GM12865 (cell line): ENCODE measurements at places on chromosomes 13 and 19.

DNA sequence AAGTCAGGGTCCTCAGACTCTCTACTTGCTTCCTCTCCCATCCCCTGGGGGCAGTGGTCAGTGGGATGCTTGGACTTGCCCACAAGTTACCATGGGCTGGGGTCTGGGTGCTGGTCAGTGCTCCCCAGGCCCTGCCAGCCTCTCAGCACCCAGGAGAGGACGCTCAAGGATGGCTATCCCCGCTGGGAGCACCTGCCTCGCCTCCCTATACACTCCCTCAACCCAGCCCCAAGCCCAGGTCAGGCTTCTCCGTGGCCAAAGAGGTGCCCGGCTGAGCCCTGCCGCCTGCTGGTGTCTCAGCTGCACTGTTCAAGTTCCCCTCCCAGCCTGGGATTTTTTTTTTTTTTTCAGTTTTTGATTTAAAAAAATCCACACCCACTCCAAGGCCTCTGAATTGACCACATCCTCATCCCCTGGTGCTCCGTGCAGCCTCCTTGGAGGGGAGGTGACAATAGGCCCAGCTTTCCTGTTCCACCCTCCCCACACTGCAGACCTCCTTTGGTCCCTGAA, 10.8 kb downstream of the F2RL3 start:
- DNase-seq: peak; percentile 79

- no peak for DNase-seq
Measured at GRCh38 chr13:38686577-38687245, at the start of gene FREM2. TSS of gene FREM2 (plus strand) at chr13:38687077. CDS start at chr13:38687345, 268 bp downstream.

- peak; percentile 83 for DNase-seq
Measured at GRCh38 chr19:56111601-56112312, 9.3 kb downstream of the ZNF787 start.

DNA sequence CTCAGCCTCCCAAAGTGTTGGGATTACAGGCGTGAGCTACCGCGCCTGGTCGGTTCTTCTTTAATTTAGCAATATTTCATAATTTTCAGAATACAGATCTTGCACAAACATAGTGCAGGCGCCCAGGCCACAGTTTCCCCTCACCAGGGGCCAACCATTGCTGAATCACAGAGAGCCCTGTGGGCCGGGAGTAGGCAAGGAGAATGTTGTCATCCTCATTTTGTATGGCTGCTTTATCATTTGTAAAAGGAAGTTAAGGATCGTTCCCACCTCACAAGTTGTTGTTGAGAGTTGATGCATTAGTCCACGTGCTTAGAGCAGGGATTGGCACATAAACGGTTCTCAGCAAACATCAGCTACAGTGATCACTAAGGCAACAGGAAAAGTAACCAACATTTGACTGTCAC, 30.2 kb downstream of the MEIS3 start:
- DNase-seq: no peak

- DNase-seq: no peak
Measured at GRCh38 chr13:75415694-75416093, 66.3 kb downstream of the TBC1D4 start.

GRCh38 chr19:46976845-46977320, 42.8 kb upstream of the NPAS1 start:
- DNase-seq: no peak

GRCh38 chr19:16872728-16873127, 16.1 kb upstream of the F2RL3 start:
- DNase-seq: no peak
